ENCODE measurements at places on chromosomes 1 and 21.
A peak's percentile ranks its signal among the peaks of the same experiment; 100 is the strongest.

DNA sequence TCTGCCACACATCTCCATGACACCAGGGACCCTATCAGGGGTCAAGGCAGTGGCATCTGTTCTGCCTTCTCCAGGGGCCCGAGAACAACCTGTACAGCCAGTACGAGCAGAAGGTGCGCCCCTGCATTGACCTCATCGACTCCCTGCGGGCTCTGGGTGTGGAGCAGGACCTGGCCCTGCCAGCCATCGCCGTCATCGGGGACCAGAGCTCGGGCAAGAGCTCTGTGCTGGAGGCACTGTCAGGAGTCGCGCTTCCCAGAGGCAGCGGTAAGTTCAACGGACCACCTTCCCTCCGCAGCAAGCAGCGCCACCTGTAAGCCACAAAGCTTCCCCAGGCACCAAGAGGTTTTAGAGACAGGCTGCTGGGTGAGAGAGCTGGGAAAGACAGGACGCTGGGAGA, 15.9 kb downstream of the MX2 start:
- DNase-seq: no peak

- DNase-seq: no peak
These were observed 52.5 kb upstream of the CNIH3 start for GRCh38 chr1:224563666-224564065.

- no peak for DNase-seq
These were observed 305.8 kb upstream of the ZP4 start for GRCh38 chr1:238196516-238196915.

DNA sequence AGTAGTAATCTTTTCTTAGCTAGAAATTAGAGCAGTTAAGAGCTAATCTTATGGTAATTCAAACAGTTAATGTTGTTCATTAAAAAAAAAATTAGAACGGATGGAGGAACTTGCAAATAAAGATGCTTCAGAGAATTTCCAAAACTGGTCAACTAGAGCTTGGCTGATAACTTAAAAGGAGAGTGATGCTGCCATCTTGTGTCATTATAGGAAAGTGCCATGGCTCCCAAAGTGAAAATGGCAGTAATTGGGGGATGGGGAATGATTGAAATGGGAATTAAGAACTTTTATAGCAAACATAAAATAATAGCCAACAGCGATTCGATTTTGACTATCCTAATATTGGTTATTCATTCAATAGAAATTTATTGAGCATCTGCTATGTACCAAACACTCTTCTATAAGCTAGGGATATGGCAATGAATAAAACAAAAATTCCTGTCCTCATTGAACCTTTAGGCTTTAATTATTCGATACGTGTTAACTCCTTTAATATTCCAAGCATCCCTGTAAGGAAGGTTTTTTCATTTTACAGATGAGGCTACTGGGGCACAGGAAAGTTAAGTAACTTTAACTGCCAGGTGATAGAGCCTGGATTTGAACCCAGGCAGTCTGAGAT, 5.7 kb upstream of the PLPP3 start:
- peak; percentile 67 for DNase-seq

DNA sequence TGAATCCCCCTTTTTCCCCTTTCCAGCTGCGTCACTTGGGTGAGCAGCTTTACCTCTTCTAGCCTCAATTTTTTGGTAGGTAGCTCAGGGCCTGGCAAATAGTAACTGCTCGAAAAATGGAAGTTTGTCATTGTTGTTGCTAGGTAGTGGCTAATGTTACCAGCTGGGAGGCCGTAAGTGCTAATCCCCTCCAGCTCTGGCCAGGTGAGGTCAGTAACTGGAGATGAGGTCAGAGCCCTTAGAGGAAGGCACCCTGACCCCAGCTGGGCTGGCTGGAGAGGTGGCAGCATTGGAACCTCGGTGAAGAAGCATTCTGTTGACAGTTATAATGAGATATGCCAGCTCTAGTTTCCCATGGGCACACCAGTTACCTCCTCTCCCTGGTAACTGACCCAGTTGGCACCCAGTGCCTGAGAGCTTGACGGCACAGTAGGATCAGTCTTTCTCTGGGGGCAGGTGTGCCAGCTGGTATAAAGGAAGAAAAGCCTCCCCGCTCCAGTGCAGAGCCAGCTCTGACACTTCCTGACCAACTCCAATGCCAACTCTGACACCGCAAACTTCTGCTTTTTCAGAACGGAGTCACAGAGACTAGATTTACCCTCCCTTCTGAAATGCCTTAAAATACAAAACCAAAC, 35.0 kb upstream of the SLC2A1 start:
- DNase-seq: no peak

GRCh38 chr1:89085781-89086180, 20.8 kb upstream of the GBP1 start:
- DNase-seq: peak; percentile 76

DNA sequence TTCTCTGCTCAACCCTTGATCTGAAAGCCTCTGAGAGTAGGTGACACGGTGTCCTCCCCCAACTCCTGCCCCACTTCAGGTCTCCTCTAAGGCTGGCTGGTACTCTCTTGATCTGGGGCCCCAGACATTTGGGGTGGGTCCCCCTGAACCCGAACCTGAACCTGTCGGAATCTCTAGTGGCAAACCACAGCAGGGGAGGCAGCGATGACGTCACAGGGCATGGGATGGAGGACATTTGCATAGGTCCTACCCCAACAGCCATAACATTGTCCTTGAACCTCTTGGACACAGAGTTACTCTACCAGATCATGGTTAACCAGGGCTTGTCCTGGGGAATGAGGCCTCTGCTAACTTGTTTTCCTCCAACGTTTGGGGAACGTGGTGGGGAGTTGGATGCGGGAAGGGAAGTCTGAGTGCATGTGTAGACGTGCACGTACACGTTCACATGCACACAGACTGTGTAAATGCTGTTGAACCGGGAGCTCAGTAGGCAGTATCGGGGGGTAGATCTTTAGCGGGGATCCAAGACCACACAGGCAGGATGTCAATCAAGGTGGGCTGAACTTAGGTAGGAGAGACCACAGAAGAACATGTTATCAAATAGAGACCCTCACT, 32.4 kb downstream of the CITED4 start:
- DNase-seq: no peak

DNA sequence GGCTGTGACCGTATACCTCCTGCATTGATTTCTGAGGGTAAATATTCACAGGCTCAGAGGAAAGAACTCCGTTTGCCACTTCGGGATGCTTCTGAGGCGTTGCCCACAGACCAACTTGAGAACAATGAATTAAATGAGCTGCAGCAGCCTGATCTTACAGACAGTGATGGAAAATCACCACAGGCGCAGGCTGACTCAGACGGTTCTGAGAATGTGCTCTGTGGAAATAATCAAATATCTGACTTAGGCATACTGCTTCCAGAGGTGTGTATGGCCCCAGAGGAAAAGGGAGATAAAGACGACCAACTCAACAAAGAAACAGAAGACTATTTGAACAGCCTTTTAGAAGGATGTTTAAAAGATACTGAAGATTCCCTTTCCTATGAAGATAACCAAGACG, 76.7 kb upstream of the SCCPDH start:
- no peak for DNase-seq

DNA sequence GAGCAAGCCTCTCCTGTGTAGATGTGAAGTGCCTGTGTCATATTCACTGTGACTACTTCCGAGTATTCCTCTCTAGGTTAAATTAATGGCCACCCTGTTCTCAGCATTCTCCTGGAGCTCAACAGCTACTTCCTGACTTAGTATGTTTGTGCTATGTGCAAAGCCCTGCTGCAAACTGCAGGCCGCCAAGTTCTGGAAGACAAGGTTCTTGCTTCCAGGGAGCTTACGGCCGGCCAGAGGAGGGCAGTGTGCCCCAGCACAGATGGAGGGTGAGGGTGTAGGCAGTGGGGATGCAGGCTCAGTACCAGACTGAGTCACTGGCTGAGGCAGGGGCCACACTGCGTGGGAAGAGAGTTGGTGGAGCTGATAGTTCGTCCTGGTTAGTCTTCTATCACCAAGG, 43.2 kb downstream of the ELK4 start:
- DNase-seq: peak; percentile 59

- DNase-seq: peak; percentile 99
These were observed 26.9 kb upstream of the LRRC3 start for GRCh38 chr21:44428281-44428960.

Data from T47D (cell line).